ENCODE measurements at places on chromosomes 1 and 21. TPM values are rescaled to one million over a fixed set of nuclear protein-coding genes. Genes with fewer than 3 reads are reported as not detected.

The C1orf122 gene
- polyA plus RNA-seq, result 20.2 TPM

The REN gene
- polyA plus RNA-seq, result 15.3 TPM

The FNDC10 gene
- polyA plus RNA-seq, result 2.4 TPM

The SIK1 gene
- 3.8 TPM for polyA plus RNA-seq

The ARPC5 gene
- 143 TPM for polyA plus RNA-seq

The C1QB gene
- polyA plus RNA-seq, result 5.3 TPM

The HFM1 gene
- 11.0 TPM for polyA plus RNA-seq

The GUCA2A gene
- not detected for polyA plus RNA-seq

The C4BPA gene
- polyA plus RNA-seq, result 0.52 TPM

The MYOG gene
- 0.18 TPM for polyA plus RNA-seq

The KCNE2 gene
- polyA plus RNA-seq, result 1.8 TPM

The PLA2G2D gene
- 0.08 TPM for polyA plus RNA-seq

The ETS2 gene
- 42.0 TPM for polyA plus RNA-seq

The SERTAD4 gene
- polyA plus RNA-seq, result 3.3 TPM

The HTR6 gene
- 1.6 TPM for polyA plus RNA-seq

The CBR1 gene
- polyA plus RNA-seq, result 57.6 TPM

The TIAM1 gene
- 18.1 TPM for polyA plus RNA-seq

The CHIA gene
- not detected for polyA plus RNA-seq

The SLC30A10 gene
- polyA plus RNA-seq, result 0.23 TPM

The SLAMF7 gene
- polyA plus RNA-seq, result 0.53 TPM

The PRDM16 gene
- 7.3 TPM for polyA plus RNA-seq

The GPR153 gene
- polyA plus RNA-seq, result 5.8 TPM

The HSD3B2 gene
- 3.0 TPM for polyA plus RNA-seq

The NAV1 gene
- polyA plus RNA-seq, result 21.6 TPM

The CYP4A22 gene
- polyA plus RNA-seq, result 8.2 TPM

The ANGPTL1 gene
- 4.0 TPM for polyA plus RNA-seq

The ARHGAP30 gene
- polyA plus RNA-seq, result 2.2 TPM

The RGS18 gene
- polyA plus RNA-seq, result 1.8 TPM

The FOXE3 gene
- 0.13 TPM for polyA plus RNA-seq

The LCE2A gene
- not detected for polyA plus RNA-seq

The TSPEAR gene
- 0.96 TPM for polyA plus RNA-seq

The AGMAT gene
- 35.3 TPM for polyA plus RNA-seq

The KIF14 gene
- 12.4 TPM for polyA plus RNA-seq

The GRHL3 gene
- polyA plus RNA-seq, result 4.6 TPM

Data from left kidney (tissue), 8 donors.